ENCODE measurements at places on chromosomes 1 and 21.

GRCh38 chr21:32424191-32424535 lies 11.7 kb downstream of the EVA1C start:
- DNase-seq = no peak

DNA sequence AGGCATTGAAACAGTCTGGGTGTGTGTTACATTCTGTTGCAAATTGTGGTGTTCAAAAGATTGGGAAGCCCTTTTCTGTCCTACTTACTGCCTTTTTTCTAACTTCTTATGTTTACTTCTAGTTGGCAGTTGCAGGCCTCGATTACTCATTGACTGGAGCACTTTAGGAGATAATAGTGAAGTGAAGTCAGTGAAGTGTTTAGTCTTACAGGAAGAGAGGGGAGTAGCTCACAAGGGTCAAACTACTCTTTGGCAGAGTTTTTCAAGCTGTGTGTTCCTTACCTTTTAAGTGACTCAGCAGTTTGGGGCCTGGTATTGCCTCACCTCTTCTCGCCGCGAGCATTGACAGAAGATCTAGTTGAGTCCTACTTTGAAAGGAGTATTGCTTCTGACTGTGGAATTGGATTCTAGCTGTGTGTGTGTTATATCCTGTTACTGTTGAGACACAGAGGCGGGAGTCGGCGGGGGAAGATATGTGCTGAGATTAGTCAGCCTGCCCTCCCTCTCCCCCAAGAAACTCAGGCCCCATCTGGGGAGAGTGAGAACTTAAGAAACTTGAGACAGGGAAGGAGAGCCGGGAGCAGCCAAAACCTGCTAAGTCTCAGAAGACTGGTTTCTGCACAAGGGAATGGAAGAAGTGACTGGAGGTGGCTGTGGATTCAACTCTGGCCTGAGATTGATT lies 19.3 kb downstream of the AHCYL1 start:
- DNase-seq = no peak

GRCh38 chr21:45387506-45387905 lies 17.5 kb upstream of the COL18A1 start:
- no peak for DNase-seq

DNA sequence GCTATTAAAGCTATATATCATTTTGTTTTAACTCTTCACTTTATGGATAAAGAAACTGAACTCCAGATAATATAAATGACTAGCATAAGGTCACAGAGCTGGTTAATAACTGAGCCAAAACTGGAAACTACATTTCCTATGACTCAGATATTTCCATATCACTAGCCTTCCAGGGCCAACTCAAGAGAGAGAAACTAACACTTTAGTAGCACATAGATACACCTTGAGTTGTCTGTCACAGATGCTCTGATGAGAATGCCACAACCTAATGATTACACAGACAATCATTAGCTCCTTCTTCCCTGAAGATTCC lies 40.7 kb downstream of the NME7 start:
- no peak for DNase-seq

GRCh38 chr1:70902211-70902610 lies 145.4 kb downstream of the PTGER3 start:
- no peak for DNase-seq

DNA sequence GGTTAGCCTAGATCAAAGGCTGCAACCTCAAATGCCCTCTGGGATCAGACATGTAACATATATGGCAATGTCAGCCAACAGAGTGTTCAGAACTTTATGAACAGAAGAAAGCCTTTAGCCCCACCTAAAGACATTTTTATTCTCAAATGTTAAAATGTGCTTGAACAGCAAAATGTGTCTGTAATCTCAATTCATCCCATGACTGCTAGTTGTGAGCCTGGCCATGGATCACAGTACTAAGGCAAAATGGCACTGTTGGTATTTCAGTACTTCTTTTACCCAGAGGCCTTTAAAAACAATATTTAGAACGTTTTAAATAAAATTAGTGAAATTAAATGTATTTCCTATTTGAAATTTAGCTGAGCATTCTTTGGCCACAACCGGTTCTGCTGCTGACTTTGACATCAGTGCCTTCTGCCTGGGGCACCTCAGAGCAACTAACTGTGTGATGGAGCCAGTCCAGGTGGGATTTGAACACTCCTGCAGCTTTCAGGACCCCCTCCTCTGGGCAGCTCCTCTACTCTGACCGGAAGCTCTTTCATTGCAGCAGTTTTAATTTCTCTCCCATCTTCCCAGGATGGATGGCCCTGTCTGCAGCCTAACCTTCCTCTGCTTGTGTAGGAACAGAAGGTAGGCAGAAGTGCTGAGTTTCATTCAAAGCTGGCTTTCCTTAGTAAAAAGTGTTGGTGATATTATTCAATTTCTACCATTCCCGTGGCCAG lies 68.3 kb upstream of the NFIA start:
- DNase-seq = no peak

DNA sequence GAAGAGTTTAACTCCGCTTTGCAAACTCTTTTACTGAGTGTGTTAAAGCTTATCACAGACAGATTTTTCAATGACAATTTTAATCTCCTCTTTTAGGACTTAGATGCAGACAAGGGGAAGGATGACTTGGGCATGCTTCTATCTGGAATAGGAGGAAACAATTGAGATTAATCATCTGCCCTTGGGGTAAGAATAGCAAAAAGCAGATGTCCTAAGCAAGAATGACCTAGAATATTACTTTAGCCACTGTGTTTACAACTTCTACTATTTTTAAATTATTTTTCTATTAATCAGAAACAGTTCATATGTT lies 569.0 kb upstream of the ADGRL2 start:
- no peak for DNase-seq

DNA sequence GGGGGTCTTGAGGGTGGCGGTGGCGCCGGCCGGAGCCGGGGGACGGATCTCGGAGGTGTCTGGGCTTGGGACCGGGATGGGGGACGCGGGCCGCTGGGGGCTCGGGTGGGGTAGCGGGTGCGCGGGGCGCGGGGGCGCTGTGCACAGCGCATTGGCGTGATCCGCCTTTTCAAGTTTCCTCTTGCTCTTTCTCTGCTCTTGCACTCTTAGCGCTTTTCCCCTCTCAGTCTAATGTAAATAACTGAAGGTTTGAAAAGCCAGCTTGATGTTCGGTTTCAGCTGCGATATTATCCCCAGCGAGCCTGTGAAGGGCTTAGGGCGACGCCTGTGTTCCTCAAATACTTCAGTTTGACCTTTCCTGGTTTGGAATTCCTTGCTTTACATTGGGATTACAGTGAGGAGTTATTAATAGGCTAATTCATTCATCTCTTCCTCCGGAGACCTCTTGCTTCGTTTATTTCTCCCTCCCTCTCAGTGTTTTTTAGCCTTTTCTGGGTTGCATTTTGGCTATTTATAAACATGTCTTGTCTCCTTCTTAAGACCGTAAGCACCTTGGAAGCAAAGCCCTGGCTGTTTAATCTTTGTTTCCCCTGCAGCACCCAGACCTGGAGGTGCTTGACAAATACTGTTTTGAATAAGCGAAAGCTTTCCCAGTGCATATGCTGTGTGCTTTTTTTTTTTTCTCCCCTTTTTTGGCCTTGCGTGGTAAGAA lies 693 bp downstream of the RAB4A start:
- peak; percentile 11 for DNase-seq

DNA sequence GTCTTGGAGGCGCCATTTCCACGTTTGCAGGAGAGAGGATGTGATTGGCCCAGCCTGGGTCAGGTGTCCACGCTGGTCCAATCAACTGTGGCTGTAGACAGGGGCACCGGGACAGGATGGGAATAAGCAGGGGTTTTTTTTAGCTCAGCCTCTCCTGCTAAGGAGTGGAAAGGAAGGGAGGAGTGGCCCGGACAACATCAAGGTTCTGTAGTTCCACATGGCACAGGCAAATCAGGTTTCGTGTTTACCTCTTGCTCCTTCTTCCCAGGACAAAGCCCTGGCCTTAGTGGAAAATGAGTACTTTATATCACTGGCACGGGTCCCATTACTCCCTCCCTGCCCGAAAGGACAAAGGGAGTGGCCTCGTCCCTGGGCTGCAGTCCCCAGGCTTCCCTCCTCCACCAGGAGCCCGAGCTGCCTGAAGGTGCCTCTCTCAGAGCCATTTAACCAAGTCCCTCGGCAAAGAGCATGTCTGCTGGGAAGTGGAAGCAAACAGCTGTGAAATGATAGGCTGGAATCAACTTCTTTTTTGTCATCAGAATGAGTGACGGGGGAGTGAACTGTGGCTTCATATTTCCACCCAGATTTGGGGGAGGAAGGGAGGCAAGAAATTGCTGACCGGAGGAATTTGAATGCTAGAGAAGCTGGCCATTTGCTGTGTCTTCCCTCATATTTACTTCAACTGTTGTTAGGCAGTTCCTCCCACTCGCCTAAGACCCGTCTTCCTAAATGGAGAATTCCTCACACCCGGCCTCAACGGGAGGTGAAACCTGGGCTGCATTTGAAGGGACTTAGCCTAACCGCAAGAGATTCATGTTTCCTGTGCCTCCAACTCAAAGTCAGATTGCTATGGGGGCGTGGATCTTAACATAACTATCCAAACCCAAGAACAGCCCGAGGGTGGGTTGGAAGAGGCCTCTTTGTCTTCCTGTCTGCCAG lies 84.9 kb upstream of the SLC44A3 start:
- no peak for DNase-seq

DNA sequence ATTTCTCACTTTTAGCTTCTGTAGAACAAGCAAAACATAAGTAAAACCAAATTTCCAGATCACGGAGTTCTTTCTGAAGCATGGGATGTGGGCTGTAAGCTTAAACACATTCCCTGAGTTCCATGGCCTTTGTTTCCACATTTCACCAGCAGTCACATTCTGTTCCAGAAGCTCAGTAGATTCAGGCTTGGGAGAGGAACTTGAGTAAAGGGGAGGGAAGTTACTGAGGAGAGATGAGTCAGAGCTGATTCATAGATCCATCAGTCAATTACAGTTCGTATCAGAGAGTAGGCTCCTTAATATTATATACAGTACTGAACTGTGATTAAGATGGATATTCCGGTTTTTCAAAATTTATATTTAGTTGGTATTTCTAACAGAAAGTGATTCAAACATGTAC lies 614.3 kb downstream of the NCAM2 start:
- DNase-seq = no peak

- DNase-seq = no peak
Measured at GRCh38 chr1:41041614-41042270, 20.2 kb upstream of the SLFNL1 start.

DNA sequence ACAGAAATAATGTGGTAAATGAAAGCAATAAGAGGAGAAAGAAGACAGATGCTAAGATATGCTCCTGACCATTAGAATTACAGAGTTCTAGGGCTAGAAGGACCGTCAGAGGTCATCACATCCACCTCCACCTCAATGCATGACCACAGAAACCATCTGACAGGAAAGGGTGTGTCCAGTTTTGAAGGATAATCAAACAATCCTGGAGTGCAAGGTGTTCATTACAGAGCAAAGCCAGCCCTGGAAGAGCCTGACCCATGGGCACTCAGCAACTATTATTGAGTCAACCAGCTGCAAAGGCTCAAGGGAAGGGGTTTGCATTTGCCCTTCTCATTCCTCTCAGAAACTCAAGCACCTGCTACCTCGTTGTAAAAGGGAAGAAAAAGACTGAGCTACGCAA lies 46.4 kb downstream of the TOR1AIP2 start:
- no peak for DNase-seq

DNA sequence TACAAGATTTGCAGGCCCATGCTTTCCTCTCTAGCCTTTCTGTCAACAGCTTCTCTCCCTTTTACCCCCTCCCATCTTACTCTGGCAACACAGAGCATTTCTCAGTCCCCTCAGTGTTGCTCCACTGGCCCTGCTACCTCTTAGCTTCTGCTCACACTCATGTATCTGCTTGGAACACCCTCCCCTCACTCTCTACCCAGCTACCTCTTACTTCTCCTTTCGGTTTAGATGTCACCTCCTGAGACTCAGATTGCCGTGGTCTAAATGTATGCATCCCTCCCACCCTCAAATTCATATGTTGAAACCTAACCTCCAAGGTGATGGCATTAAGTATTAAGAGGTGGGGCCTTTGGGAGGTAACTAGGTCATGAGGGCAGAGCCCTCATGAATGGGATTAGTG lies 80.1 kb downstream of the FOXD2 start:
- DNase-seq = no peak

- no peak for DNase-seq
Measured at GRCh38 chr1:218485241-218485928, 140.2 kb downstream of the TGFB2 start.

All from activated T-helper 1 cell treated with anti-CD3 and anti-CD28 coated beads, Interleukin-2, amount 50 U/mL, for 16 hours (primary cell).